Omental fat pad (tissue), 4 donors: ENCODE measurements at places on chromosomes 5 and 9. TPM values are rescaled to one million over a fixed set of nuclear protein-coding genes. Genes with fewer than 3 reads are reported as not detected.

DNA sequence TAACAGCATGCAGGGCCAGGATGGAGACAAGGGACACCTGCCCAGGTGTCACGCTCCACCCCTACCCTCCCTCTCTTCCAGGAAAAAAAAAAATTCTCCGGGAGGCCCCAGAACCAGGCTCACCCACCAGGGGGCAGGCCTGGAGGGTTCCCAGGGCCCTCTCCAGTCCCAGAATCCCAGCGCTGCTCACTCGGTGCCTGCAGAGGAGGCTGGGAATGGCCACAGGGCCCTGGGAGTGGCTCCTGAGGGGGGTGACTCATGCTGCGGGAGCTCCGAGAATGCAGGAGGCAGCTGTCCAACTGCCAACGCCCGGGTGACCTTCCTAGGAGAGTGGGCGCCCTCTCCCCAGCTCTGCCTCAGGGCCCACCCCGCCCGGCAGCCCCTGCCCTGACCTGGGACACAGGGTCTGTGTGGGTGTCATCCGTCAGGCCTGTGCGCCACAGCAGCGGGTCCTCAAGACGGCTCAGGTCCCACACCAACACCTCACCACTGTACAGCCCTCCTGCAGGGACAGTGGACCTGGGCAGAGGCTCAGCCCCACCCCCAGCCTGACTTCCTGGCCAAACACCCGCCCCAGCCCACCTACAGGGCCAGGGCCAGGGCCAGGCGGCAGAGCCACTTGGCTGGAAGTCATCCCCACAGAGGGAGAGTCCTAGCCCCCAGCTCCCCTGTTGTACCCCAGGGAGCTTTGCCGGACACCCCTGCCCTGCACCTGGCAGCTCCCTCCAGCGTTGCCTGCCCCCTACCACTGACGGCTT is 21.2 kb downstream of the DYNC2I2 start:
- DNase-seq, result peak; percentile 71

- no peak for DNase-seq
These were observed 51.1 kb downstream of the C9orf152 start for GRCh38 chr9:110156902-110157301.

- no peak for DNase-seq
These were observed 213.1 kb upstream of the ACO1 start for GRCh38 chr9:32171339-32171738.

GRCh38 chr9:108049026-108049607 is 559.5 kb upstream of the KLF4 start:
- no peak for DNase-seq

GRCh38 chr5:114174837-114175236 is 187.0 kb upstream of the KCNN2 start:
- no peak for DNase-seq

DNA sequence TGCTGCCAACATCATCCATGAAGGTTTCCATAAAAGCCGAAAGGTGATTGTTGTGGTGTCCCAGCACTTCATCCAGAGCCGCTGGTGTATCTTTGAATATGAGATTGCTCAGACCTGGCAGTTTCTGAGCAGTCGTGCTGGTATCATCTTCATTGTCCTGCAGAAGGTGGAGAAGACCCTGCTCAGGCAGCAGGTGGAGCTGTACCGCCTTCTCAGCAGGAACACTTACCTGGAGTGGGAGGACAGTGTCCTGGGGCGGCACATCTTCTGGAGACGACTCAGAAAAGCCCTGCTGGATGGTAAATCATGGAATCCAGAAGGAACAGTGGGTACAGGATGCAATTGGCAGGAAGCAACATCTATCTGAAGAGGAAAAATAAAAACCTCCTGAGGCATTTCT is 10.1 kb downstream of the TLR4 start:
- DNase-seq, result no peak

GRCh38 chr9:75636427-75637045 is 253.9 kb upstream of the PCSK5 start:
- DNase-seq, result no peak

- no peak for DNase-seq
These were observed 211.3 kb downstream of the AUH start for GRCh38 chr9:91150273-91150997.

DNA sequence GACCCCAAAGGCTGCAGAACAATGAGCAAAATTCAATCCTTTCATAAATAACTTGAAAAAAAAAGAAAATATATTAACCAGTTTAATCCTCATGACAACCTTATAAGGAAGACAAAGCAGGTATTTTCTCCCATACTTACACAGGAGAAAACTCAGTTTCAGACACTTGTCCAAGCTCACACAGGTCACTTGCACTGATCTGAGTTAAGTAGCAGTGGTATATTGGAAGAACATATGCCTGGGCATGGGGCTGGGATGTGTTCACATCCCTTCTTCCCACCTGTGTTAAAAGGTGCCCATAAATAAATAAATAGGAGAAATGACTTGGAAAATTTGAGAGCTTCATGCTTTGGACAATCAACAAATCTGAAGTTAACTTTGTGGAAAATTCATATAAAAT is 63.5 kb upstream of the SELENOP start:
- no peak for DNase-seq

- no peak for DNase-seq
These were observed 18.6 kb upstream of the PSAT1 start for GRCh38 chr9:78278177-78278777.

- DNase-seq, result no peak
These were observed 106.0 kb downstream of the HACD4 start for GRCh38 chr9:20925256-20926045.

The ZSWIM6 gene
- 9.7 TPM for total RNA-seq

The HRH2 gene
- 7.2 TPM for total RNA-seq

The TTC33 gene
- 10.0 TPM for total RNA-seq

The SPATA31D4 gene
- not detected for total RNA-seq
